ENCODE measurements at places on chromosomes 12 and 14.

DNA sequence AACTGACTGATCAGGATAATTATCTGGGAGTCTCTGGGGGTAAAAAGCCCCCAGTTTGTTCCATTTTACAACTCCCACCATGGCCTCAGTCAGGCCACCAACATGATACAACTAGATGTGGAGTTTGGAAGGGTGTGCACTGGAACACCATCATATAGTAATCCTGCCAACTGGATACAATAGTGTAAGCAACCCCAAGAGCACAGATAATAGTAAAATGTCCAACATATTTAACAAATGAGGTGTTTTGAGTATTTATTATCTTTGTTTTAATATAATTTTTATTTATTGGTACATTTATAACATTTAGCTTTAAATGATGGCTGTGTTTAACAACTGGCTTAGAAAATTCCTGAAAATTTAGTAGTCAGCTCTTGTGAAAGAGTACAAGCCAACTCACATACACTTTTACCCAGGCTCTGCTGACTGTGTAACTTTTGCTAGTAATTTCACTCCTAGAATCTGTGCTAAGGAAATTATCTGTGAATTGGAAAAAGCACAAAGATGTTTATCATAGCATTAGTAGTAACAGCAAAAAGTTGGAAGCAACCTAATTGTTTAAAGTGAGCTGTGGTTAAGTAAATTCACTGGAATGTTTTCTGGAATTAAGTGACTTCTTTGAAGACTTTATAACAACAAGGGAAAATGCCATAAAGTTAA is 196.8 kb downstream of the RAD51B start:
- no peak for DNase-seq

GRCh38 chr12:68745376-68745903 is 536 bp upstream of the SLC35E3 start:
- DNase-seq = no peak

GRCh38 chr12:99549651-99550050 is 97.9 kb upstream of the GARIN6 start:
- no peak for DNase-seq

- no peak for DNase-seq
Measured at GRCh38 chr12:57235728-57236131, 6.2 kb downstream of the SHMT2 start.

GRCh38 chr12:90630006-90630405 is 325.0 kb downstream of the CCER1 start:
- no peak for DNase-seq
